ENCODE measurements at places on chromosomes 13 and 19.

DNA sequence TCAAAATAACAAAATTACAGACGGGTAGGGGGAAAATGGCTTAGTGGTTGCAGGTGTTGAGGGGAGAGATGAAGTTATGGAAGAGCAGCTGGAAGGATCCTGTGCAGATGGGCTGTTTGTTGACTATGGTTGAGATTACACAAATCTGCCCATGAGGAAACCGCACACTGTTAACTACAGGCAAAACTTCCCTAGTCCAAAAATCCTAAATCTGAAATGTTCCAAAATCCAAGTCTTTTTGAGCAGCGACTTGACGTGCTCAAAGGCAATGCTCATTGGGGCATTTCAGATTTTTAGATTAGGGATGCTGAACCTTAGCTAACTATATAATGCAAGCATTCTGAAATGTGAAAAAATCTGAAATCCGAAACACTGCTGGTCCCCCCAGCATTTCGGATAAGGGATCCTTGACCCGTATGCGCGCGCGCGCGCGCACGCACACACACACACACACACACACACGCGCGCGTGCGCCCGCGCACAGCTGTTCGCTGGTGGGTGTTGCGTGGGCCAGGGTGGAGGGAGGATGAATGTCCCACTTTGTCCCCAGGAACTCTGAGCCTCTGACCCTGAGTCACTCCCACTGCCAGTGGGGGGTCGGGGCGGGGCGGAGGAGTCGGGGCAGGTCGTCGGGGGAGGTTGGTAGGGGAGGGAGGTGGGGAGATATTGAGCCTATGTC lies 6.8 kb downstream of the F2RL3 start:
- no peak for DNase-seq

DNA sequence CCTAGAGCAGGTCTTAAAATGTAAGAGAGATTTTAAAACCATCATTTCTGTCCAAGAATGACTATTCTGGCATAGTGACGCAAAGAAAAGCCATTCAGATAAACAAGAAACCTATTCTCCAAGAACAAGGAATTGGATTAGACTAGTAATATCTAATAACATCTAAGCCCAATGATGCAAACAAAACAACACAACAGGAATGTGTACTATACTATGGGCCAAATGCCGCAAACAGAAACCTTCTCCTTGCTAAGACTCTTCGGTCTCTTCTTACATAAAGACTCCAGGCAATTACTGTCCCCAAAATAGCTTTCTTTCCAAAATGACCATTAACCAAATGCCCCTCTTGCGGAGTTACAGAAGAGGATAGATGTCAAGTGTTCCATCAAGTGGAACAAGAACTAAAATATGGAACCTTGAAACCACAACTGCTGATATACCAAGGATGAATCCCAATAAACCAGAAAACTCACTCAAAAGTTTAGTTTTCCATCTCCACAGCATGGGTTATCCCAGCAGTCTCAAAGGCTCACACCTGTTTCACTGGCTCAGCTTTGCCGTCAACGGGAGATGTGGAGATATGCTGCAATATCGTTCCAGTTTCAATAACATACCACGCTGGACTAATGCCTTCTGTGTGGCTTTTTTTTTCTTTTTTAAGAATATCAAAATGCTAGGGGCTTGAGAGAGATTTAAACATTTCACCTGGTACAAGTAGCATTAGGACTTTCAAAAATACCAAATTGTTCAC lies 76.2 kb downstream of the FOXO1 start:
- DNase-seq = no peak

GRCh38 chr19:36528921-36529518 lies 949 bp upstream of the ZNF260 start:
- DNase-seq = no peak

GRCh38 chr13:107475753-107476453 lies 739.4 kb downstream of the LIG4 start:
- no peak for DNase-seq

GRCh38 chr13:77136902-77137420 lies 110.0 kb upstream of the FBXL3 start:
- DNase-seq = no peak

GRCh38 chr13:29908416-29909080 lies 58.1 kb upstream of the UBL3 start:
- peak; percentile 37 for DNase-seq

GRCh38 chr19:50214699-50215543 lies 11.5 kb downstream of the MYH14 start:
- DNase-seq = no peak

GRCh38 chr13:48258002-48258401 lies 25.0 kb downstream of the ITM2B start:
- no peak for DNase-seq

DNA sequence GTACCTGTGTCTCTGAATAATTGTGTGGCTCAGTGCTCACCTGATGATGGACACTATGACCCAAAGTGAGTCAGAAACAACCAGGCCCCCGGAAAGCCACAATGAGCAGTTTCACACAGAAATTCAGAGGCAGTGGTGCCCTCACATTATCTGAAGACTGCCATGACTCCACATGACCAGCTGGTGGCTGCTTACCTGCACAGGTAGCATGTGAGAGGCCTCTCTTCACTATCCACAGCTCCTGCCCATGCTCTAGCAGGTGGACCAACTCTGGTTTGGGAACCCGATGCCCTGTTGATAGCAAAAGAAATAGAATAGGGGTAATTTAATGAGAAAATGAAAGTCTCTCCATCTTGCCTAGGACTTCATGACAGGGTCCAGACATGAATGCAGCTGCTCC lies 7.2 kb downstream of the ZNF550 start:
- DNase-seq = no peak

DNA sequence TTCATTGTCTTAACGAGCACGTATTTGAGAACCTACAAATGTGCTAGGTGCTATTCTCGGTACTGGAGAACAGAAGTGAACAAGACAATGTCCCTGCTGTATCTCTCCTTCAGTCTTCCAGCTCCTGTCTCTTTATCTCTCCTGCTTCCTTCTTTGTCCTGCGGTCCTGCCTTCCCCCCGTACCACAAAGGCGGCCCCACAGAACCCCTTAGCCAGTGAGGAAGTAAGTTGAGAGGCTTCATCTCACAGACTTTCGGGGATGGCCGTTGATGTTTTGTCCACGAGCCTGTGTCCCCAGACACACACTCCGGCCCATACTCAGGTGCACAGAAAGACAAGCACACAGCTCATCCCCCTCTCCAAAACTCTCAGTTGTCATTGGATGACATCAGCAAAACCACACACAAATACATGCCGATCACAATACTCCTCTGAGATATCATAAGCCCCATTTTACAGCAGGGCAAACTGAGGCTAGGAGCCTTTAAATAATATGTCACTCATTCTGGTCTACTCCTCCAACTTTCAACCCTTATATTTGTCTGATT lies 507 bp upstream of the SWSAP1 start:
- no peak for DNase-seq

- no peak for DNase-seq
Measured at GRCh38 chr19:39927524-39928356, 6.7 kb downstream of the FCGBP start.

GRCh38 chr13:50845211-50845610 lies 1.7 kb upstream of the DLEU7 start:
- no peak for DNase-seq

DNA sequence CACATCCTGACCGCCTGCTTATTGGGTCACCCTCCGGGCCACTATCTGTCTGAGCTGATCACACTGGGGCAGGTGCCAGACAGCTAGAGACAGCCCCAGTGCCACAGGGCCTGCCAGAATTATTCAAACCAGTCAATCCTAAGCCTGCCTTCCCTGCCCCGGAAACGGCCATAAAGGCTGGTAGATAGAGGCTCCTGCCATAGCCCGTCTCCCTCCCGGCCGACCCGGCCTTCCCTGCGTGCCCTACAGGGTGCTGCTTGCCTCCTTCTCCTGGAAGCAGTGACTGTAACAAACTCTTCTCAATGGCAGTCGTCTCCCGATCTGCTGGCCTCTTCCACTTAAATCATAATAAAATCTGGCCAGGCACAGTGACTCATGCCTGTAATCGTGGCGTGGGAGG lies 158.6 kb upstream of the SOX1 start:
- DNase-seq = no peak

DNA sequence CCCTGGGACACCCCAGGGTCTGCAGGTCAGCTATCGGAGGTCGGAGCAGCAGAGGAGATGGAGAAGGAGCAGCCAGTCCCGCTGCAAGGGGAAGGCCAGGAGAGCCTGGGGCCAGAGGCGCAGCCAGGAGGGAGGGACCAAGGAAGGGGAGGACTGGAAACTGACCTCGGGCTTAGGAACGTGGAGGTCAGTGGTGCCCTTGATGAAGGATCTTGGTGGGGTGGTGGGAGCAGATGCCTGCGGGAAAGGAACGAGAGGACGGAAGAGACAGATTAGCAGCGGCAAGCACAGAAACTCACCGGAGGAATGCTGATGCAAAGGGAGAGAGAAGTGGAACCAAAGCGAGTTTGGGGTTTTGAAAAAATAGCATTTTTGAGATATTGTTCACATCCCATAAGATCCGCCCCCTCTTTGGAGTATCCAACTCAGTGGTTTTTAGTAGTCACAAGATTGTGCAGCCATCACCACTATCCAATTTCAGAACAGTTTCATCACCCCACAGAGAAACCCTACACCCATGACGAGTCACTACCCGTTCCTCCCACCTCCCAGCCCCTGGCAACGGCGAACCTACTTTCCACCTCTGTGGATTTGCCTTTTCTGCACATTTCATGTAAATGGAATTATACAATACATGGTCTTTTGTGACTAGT lies 22.1 kb downstream of the PLEKHF1 start:
- DNase-seq = peak; percentile 76

- no peak for DNase-seq
Measured at GRCh38 chr19:18972851-18973250, 31.8 kb upstream of the HOMER3 start.

- no peak for DNase-seq
Measured at GRCh38 chr13:67136157-67136556, 94.0 kb downstream of the PCDH9 start.

GRCh38 chr13:92224052-92224821 lies 825.8 kb downstream of the GPC5 start:
- peak; percentile 67 for DNase-seq

GRCh38 chr13:49594576-49594975 lies 9.2 kb upstream of the RCBTB1 start:
- no peak for DNase-seq

DNA sequence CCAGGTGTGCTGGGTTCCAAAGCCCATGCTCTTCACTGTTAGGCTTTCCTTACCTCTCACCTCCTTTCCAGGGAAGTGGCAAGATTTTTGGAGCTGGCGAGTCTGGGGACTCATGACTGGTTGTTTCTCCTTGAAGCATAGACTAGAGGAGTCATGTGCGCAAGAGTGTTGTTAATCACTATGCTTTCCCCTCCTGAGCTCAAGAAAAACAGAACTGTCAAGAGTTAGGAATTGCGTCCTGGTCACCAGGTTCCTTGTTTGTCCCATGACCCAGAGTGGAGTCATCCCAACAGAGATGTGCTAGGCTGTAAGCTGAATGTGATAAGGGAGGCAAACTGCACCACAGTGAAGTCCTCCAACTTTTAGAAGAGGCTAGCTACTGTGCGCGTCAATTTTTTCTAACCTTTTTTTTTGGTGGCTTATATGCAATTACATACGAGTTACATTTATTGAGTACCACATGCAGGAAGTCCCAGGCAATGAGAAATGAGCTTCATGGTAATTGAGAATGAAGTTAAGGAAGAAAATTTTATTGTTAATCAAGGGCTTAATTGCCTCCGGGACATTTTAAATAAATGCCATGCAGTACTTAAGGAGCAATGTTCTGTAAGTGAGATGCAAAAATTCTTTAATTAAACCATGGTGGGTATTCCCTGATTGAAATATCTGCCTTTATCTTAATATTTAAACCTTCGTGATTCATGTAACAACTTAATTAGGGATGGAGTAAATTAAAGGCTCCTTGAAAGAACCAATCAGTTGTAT lies 233.9 kb downstream of the ZIC5 start:
- no peak for DNase-seq

DNA sequence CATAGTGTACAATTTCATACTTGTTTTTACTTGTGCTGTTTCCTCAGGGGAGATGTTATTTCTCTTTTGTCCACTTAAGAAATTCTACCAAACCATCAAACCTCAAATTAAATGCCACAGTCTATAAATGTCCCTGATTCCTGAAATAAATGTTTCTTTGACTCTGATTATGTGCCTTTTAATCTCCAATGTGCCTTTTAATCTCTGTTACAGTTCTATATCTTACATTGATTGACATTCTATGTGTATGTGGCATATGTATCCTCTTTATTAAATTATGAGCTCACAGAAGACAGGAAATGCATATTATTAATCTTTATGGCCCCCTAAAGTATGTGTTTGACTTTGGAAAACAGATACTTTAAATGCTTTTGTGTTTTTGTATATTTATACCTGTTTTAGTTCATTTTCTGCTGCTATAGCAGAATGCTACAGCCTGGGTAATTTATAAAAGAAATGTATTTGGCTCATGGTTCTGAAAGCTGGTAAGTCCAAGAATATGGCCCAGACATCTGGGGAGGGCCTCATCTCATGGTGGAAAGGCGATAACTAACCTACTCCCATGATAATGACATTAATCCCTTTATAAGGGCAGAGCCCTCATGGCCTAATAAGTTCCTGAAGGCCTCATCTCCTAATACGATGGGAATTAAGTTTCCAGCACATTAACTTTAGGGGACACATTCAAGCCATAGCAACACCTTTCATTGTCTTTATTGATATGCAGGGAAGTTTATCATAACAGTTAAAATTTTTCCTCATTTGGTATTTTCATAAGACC lies 403.9 kb downstream of the LIG4 start:
- no peak for DNase-seq

DNA sequence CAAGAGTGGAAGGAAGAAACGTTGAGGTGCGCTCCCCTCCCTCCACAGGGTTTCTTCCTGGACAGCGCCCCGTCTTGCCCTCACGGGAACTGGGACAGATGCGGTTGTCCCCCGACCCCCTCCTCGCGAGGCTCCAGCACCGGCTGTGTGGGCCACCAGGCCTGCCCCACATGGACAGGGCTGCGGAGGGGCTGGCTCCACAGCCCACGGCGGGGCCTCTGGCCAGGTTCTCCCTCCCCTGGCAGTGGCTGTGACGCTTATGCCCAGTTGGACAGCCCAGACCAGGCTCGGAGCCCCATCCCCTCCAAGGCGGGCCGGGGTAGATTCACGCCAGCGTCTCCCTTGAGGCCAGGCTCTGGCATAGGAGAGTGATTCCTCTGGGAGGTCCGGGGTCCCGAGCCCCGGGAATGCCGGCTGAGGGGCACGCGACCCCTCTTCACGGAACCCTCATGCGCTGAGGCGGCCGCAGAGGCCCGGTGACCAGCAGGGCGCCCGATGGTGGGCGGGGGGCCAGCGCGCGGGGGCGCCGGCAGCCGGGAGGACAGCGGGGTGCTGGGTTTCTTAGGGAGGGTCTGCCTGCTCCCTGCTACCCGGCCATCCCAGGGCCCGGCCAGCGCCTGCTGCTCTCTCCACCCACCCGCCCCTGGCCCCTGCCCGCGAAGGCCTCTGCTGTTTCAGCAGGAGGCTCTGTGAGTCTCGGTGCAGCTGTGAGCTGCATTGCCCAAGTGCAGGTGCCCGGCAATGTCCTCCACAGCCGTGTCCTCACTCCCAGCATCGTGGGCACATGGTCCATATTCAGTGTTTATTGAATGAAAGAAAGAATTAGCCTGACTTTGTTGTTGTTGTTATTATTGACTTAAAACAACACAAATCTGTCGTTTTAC lies 20.3 kb upstream of the GAS6 start:
- no peak for DNase-seq

Measured in HS-5 (cell line).